ENCODE measurements at places on chromosomes 1 and 21.

DNA sequence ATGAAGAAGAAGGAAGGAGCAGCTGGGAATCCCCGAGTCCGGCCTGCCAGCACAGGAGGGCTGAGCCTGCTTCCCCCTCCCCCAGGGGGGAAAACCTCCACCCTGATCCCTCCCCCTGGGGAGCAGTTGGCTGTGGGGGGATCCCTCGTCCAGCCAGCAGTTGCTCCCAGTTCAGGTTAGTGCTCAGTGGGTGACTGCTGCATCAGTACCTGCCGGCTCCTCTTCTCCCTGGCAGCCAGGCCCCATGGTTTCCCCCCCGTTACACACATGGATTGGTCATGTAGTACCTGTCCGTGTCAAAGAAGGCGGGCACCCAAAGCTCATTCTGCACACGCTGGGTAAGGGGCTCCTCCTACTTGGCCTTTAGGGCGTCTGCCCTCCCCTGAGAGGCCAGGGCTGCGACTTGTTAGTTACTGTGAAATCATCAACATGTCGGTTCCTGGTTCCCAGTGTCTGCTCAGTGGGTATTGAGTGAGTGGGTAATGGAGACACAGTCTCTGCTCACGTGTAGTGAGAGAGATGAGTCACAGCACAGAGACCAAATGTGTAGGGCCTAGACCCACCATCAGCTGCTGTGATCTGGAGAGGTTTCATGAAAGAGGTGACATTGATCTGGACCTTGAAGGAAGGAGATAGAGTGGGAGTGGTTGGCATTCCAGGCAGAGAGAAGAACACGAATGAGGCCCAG lies 11.5 kb downstream of the NECAP2 start:
- no peak for DNase-seq

GRCh38 chr1:168216171-168216570 lies 9.6 kb upstream of the SFT2D2 start:
- DNase-seq: no peak

DNA sequence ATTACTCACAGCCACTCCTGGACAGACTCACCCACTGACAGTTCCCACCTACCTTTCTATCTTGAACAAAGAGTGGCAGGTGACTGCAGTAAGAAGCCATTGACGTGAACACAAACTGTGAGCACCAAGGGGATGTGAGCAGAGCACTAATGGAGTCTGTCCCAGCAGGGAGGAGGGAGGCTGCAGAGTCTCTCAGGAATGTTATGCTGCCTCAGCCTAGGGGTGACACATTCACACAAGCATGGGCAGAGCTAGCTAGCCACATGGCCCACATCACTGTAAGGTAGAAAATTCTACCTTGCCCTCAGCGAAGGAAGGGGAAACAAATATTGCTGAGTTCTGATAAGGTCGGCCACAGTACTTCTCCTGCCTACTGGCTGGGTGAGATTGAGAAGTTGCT lies 56.8 kb upstream of the PTGFRN start:
- DNase-seq: peak; percentile 41

GRCh38 chr1:100866041-100866900 lies 28.4 kb downstream of the EXTL2 start:
- DNase-seq: peak; percentile 29

- no peak for DNase-seq
These were observed 151.7 kb upstream of the ZNF648 start for GRCh38 chr1:182213163-182213562.

DNA sequence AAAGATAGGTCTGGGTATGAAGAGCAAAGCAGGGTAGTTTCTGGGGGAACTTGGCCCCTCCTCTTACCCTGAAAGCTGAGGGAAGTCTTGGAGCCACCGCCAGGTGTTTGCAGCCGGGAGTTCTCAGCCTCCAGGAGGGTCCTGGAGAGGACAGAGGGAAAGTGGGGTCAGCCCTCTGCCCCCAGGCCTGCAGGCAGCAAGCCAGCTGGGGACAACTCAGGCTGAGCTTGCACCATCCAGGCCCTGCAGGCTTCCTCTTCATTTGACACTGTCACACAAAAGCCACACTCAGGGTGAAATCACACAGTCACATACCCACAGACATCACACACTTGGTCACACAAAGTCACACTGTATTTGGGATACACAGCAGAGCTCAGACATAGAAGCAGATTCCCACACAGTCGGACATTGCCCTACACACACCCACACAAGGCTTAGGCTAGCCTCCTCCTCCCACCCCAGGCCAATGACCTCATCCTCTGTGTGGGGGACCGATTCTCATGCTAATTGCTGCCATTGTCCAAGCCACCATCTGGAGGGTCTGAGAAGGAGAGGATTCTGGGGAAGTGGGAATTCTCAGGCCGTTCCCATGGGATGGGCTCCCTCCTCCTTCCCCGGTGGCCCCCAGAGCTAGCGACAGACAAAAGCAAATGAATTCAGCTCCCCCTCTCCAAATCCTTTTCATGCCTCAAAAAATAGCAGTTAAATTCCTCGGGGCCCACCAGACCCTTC lies 3.7 kb downstream of the NES start:
- DNase-seq: peak; percentile 99

DNA sequence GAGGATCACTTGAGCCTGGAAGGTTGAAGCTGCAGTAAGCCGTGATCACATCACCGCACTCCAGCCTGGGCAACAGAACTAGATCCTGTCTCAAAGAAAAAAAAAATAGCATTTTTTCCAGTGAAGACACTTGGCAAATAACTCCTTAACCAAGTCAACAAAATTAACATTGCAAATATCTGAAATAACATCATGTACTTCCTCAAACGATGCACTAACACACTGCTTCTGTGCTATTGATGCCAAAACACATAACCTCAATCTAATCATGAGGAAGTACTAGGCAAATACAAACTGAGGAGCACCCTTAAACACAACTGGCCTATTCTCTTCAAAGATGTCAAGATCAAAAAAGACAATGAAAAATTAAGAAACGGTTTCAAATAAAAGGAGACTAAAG lies 32.3 kb downstream of the PABPC4 start:
- no peak for DNase-seq

DNA sequence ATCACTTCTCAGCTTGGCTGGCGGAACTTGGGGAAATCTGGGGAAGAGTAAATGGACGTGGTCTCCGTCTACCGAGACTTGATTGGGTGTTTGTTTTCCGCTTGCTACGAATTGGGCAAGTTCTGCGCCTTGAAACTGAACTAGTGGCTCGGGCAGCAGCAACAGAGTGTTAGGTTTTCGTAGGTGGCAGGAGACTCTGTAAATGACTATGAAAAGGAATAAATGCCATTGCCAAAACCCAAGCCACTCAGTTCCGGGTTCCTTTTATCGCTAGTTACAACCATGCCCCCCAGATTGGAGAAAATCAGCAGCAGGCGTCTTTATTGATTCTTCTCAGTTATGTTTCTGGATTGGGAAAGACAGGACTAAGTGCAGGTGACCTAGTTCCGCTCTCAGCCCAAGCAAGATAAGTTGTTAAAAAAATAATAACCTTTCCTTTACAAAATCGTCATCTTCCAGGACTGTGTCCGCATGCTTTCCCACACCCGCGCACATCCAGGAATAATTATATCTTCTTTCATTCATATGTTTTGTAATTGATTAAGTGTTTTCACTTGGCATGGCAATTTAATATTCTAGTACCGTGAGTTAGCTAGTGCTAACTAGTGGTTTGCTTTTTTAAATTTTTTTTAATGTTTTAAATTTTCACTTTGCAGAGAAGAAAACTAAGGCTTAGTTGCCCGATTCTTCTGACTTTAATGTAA lies 3.4 kb downstream of the LHX9 start:
- peak; percentile 66 for DNase-seq

DNA sequence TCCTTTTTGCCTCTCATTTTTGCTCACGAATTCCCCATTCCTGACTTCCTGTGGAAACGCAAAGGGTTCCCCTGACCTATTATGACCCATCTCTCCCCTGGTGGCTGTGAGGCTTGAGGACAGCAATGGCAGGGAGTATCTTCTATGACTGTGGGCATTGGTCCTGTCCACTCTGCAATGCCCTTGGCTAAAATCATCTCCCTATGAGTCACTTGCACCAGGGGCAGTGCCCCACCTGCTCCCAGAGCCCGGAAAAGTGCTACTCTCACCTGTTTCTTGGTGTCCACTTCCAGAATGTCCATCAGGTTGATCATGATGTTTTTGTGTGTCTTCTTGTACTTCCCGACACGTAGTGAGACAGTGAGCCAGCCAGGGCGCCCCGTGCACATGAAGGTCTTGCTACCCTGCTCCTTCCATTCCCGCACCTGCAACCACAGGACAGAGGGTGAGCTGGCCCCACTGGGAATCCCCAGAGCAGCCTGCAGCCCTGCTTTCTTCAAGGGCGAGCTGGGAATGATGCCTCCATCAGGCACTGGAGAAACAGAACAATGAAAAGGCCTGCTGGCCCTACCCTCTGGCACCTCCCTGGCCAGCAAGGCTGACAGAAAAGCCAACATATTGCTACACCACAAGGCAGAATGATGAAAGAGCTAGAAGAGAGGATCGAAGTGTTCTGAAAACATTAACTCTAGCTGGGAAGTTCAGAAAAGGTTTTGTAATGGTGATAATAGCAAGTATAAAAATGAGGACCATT lies 3.5 kb downstream of the DHCR24 start:
- no peak for DNase-seq

- DNase-seq: no peak
These were observed 121.3 kb downstream of the GRIK3 start for GRCh38 chr1:36913016-36913415.

- DNase-seq: peak; percentile 88
These were observed 21.1 kb downstream of the ROR1 start for GRCh38 chr1:63794939-63795378.

GRCh38 chr1:2248127-2248826 lies 20.2 kb downstream of the SKI start:
- peak; percentile 98 for DNase-seq

DNA sequence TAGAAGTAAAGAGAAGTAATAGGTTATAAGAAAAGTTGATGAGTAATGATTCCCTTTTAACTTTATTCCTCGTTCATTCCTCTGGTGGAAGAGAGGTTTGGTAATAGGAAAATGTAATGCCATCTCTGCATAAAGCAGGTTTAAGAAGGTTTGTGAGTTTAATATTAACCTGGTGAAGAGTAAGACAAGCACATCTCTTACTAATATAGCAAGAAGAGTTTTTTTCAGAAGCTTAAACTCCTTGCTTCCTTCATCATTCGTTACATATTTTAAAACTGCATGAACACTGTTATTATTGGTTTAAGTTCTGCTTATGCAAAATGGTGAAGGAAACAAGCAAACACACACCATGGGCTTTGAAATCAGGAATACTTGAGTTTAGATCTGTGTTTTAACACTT lies 9.2 kb upstream of the PLA2G4A start:
- DNase-seq: no peak

DNA sequence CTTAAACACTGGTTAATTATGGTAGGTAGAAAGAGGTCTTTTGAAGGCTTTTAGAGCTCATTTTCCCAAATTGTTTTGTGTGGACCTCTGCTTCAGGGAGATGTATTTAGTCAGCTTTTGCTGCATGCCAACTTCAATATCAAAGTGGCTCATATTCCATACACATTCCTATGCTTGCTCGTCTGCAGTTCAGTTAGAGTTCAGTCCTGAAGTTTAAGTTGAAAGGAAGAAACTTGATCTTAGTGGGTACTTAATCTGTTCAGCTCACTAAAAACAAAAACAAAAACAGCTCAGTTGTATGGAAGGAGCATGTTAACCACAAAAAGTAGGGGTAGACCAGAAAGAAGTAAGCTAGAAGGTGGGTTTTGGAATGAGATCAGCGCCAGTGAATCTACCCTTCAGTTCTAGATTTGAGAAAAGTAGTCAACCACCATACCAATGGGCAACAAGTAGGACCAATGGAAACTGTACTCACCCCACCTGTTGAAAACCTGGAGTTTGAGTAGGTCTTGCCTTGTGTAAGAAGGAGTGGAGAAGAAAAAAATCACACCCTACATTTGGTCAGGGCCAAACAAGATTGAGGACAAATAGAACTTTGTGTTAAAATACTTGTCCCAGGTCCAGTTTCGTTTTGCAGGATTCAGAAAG lies 58.0 kb downstream of the LEPR start:
- DNase-seq: no peak

DNA sequence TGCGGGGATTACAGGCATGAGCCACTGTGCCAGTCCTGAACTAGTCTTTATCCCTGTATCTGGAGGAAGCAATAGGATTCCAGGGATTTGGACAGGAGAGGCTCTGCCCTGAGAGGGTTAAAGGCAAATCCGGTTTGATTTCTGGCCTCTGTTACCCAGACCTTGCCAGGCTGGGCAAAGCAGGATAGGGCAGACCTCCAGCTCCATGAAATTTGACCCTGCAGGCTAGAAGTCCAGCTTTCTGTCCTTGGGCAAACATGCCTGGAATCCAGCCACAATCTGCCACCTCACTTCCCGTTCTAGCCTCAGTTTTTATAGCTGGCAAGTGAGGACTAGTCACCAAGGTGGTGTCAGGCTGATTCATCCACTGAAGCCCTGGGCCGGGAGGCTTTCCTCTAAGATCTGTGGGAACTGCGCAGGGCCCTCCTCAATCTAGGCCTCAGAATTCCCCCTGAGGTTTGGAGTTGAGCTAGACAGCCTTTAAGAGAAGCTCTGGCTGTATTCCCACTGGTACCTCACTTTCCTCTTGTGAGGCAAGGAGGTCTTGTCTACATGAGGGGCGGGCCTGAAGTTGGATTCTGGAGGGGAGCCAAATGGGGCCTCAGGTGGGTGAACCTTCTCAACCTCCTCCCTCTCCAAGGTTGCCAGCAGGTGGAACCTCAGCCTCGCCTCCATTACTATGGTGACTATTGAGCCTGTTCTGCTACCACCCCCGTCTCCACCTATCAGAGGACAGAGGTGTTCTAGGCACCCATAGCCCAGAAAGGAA lies 7.0 kb upstream of the P3R3URF start:
- DNase-seq: peak; percentile 26

GRCh38 chr1:51070640-51071039 lies 31.4 kb upstream of the C1orf185 start:
- no peak for DNase-seq

DNA sequence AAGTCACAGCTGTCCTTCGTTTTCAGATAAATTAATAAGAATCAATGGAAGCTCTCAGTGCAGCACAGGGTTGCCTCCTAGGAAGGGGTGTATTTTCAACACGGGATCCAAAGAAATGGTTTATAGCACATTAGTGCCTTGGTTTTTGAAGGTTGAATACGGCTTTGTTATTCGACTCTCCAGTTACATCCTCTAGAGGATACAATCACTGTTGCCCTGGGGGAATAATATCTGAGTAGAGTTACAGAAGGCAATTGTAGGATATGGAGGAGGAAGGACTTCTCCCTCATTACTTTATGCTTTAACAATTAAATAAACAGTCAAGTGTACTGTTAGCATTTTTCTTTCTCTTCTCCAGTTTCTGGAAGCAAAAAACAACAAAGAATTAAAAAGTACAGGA lies 14.3 kb upstream of the ZNF326 start:
- peak; percentile 50 for DNase-seq

GRCh38 chr1:183585038-183585437 lies 5.2 kb downstream of the NCF2 start:
- peak; percentile 42 for DNase-seq

DNA sequence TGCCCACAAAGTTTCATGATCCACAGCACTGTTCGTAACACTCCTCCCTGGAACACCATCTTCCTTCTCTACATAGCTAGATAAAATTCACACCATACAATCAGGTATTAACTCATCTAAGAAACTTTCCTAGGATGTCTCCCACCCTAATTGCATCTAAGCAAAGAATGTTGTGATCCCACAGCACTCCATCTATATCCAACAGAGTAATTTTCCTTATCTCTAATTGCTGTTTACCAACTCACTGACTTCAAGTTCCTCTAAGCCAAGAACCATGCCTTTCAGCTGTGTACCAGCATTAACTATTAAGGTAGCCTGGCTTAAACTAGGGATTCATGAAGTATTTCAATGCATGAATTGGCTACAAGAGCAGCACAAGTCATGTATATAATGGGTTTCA lies 114.2 kb downstream of the SIPA1L2 start:
- no peak for DNase-seq
